Activated CD4-positive, alpha-beta memory T cell treated with anti-CD3 and anti-CD28 coated beads for 36 hours (primary cell): ENCODE measurements at places on chromosomes 2 and 18. TPM values are rescaled to one million over a fixed set of nuclear protein-coding genes. Genes with fewer than 3 reads are reported as not detected.

DNA sequence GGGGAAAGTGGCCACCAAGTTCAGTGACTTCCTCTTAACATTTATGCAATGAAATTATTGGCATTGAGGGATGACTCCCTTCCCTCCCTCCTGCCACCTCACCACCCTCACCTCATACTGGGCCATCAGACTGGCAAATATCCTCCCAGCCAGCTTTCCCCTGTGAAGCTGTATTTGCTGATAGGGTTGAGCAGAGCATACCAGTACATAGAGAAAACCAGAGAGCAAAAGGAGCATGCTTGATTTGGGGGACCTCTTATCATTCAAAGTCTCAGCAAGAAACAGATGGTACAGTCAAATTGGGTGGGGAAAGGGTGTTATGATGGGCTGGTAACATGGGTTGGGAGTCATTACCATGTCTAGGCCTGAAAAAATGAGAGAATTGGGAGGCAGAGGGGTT lies 19.1 kb upstream of the B3GNT2 start:
- DNase-seq = no peak

- DNase-seq = no peak
These were observed 42.2 kb upstream of the ZSWIM2 start for GRCh38 chr2:186891185-186891621.

DNA sequence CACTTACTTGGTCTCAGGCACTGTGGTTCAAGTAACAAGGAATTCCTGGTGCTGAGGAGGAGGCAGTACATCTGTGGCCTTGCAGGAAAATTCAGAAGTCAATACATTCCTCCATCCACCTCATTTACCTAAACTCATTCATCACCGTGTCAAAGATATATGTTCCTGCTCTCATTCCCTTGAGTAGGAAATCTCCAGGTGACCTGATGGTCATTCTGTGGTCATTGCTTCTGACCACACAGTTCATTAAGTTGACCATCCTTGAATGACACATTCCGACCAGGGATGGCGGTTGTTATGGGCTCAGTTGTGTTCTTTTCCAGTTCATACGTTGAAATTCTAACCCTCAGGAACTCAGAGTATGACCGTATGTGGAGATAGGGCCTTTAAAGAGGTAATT lies 2.1 kb upstream of the STK17B start:
- DNase-seq = no peak

DNA sequence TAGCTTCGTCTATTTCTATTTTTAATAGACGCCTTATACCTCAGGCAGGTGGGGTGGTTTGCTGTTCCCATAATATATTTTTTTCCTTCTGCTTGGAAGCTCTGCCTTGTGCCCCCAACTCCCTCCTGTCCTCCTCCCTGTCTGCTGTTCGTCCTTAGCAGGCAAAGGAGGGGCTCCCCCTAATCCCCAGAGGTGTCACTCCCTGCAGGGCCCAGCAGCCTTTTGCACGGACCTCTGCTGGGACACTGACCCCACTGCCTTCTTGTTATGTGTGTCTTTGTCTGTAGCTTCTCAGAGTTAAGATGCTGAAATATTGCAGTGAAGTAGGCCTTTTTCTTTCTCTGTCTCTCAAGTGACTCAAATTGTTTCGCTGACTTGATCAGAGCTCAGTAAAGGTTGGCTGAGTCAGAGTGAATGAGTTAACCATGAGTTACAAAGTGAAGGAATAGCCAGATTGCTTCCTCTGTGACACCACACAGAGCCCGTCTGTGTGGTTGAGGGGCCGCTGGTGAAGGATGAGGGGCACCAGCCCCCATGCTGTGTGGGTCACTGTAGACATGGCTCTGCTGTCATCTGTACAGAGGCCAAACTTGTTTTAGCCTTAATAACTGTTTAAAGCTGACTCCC lies 47.7 kb downstream of the PRKCE start:
- DNase-seq = peak; percentile 25

GRCh38 chr18:79332646-79333045 lies 63.1 kb upstream of the NFATC1 start:
- DNase-seq = no peak

- DNase-seq = no peak
These were observed 78.5 kb upstream of the STK17B start for GRCh38 chr2:196249860-196250259.

- no peak for DNase-seq
These were observed 48.9 kb downstream of the RAB31 start for GRCh38 chr18:9756933-9757470.

GRCh38 chr2:8438476-8438875 lies 243.4 kb upstream of the ID2 start:
- no peak for DNase-seq

DNA sequence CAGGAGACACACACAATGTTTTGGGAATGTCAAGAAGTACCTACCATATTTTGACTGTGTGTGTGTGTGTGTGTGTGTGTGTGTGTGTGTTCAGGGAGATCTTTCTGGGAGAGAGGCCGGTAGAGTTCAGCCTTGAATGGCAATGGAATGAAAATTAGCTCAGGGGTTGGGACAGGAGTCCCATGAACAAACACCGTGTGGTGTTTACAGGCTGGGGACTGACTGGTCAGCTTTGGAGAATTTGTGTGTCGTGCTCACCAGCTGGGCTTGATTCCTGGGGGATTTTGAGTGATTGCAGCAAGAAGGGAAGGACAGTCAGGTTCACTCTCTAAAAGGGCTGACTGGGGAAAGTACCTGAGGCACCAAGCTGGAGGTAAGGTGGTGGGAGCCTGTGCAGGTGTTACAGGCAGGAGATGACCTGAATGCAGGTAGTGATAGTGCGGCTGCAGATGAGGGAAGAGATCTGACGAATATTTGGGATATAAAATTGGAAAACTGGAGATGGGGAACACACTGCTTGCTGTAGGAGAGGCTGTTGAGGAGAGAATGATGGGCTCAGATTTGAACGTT lies 2.5 kb upstream of the ADNP2 start:
- DNase-seq = no peak

DNA sequence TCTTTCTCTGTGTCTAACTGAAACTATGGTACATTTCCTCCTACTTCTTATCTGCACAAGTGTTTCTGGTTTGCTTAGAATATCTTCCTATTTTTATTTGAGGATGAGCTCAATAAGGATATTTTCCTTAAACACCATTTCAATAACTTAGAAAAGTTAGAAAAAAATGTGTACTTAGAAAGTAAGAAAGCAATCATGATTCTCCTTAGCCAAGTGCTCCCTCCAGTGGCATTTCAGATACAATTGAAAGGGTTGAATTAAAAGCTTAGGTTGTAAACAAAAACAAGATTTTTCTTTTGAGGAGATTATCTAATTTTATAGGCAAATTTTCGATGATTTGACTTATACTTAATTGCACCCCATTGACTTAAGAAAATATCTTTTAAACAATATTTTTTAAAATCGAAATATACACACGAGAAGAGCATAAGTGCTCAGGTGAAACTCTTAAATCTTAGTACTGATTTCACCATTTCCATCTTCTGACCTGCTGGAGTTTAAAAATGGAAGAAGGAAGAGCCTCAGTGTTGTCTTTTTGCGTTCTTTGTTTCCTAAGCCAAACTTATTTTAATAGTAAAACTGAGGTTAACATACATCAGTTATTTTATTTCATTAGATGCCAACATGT lies 26.9 kb downstream of the C18orf63 start:
- DNase-seq = no peak

GRCh38 chr2:148615381-148615841 lies 29.1 kb upstream of the EPC2 start:
- no peak for DNase-seq

DNA sequence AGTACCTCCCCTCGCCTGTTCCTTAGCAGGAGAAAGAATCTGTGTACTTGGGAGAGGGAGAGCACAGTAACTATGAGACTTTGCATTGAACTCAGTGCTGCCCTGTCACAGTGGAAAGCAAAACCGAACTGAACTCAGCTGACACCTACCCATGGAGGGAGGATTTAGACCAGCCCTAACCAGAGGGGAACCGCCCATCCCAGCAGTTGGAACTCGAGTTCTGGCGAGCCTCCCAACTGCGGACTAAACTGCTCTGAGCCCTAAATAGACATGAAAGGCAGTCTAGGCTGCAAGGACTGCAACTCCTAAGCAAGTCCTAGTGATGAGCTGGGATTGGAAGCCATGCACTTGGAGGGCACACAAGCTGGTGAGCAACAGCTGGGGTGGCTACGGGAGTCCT lies 110.4 kb downstream of the GRB14 start:
- no peak for DNase-seq

GRCh38 chr2:42777883-42778805 lies 14.2 kb upstream of the OXER1 start:
- no peak for DNase-seq

DNA sequence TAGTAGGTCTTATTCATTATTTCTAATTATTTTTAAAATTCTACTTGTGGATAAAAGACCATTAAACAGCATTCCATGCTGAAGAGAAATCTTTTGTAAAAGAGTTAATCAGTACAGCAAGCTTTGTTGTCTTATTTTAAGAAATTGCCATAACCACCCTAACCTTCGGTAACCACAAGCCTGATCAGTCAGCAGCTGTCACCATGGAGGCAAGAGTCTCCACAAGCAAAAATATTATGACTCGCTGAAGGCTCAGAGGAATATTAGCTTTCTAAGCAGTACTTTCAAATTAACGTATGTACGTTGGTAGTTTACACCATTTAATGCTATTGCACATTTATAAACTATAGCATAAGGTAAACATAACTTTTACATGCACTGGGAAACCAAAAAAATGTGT lies 650.5 kb upstream of the LINC00305 start:
- no peak for DNase-seq

GRCh38 chr2:147438882-147439281 lies 405.9 kb upstream of the ACVR2A start:
- no peak for DNase-seq

DNA sequence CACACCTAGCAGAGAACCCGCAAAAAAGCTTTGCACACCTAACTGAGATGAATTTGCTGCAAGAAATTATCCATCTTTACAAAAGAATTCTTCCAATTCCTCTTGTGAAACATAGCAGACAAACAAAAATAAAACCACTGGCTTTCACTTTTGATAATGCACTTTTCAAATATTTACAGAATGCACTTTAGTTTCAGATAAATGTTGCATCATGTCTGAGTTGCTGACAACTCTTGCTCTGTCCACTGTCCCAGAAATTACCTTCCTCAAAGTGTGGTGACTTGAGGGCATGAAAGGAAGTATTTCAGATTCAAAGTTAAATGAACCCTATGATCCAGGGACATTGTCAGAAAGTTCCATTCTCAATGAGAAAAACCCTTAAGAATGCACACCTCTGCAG lies 256.2 kb upstream of the PARD3B start:
- no peak for DNase-seq

- no peak for DNase-seq
These were observed 75.1 kb downstream of the CIB4 start for GRCh38 chr2:26566081-26566375.

The FAM161A gene
- 5.5 TPM for total RNA-seq

The TPO gene
- not detected for total RNA-seq

The VWC2L gene
- total RNA-seq = not detected

The SCN2A gene
- total RNA-seq = not detected

The SCN1A gene
- total RNA-seq = not detected

The DGUOK gene
- 102 TPM for total RNA-seq

The NTSR2 gene
- total RNA-seq = not detected

The PXDN gene
- total RNA-seq = not detected

The MGAT4A gene
- 71.9 TPM for total RNA-seq

The PSMA8 gene
- 1.7 TPM for total RNA-seq
